ENCODE measurements at places on chromosomes 16 and 17.

GRCh38 chr16:66262253-66263167, 104.0 kb upstream of the CDH5 start:
- DNase-seq = no peak

DNA sequence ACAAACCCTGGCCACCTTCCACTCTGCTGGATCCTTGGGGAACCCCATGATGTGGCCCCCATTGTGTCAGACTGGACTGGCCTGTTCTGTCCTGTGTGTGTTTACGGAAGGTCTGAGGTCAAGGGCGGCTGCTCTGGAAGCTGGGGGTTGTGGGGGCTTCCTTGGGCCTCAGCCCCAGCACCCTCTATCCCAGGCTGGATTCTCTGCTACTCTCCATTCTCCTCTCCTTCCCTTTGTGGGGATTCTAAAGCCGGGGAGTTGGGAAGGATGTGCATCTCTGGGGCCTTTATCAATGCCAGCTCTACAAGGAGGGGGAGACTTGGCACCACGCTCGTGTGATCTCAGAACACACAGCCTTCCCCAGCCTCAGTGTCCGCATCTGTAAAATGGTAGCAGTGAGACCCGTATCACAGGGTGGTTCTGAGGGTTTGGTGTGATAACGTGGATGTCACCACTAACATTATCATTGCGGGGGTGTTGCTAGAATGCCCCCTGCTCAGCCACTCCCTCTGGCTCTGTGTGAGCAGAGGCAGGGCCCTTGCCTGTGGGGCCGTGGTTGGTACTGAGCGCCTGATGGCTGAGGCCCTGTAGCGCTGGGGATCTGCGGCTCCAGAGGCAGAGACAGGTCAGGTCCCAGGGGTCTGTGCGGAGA, 18.1 kb downstream of the ADGRG1 start:
- DNase-seq = peak; percentile 50

- no peak for DNase-seq
Measured at GRCh38 chr16:31129568-31130335, 5.8 kb downstream of the PRSS8 start.

DNA sequence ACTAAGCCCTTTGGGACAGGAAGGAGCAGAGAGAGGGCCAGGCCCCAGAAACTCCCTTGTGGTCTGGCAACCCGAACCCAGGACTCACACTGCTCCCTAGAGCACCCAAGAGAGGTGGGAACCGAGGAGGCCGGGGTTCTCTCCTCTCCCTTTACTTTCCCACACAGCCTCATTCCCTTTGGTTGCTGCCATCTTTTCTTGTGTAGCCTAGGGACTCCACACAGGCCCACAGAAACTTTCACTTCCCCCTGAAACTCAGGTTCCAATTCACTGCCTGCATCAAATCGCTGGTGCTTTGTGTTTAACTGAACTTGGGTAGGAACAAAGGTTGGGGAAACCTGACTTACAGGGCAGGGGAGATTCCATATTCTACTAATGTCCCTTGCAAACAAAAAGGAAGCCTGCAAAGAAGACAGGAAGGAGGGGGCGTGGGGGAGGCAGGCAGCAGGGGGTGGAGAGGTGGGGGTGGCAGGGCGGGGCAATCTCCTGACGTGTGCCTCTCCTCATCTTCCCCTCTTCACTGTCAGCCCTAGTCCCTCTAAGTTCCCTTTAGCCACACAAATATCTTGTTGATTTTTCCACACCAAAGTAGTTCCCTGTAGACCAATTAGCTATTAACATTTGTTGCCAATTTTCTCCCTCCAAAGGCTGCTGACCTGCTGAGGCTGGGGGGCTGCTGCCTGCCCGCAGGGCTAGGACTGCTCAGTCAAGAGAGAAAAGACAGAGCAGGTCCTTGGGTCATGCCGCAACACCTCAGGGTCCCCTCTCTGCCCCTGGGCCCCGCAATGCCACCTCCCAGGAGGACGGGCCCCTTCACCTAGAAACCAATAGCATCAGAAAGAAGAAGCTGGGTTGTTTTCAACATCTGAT, 8.0 kb downstream of the ST3GAL2 start:
- peak; percentile 75 for DNase-seq

- no peak for DNase-seq
Measured at GRCh38 chr17:77864234-77865111, 94.0 kb upstream of the TNRC6C start.

- DNase-seq = no peak
Measured at GRCh38 chr17:32349503-32349853, 479 bp upstream of the ZNF207 start.

DNA sequence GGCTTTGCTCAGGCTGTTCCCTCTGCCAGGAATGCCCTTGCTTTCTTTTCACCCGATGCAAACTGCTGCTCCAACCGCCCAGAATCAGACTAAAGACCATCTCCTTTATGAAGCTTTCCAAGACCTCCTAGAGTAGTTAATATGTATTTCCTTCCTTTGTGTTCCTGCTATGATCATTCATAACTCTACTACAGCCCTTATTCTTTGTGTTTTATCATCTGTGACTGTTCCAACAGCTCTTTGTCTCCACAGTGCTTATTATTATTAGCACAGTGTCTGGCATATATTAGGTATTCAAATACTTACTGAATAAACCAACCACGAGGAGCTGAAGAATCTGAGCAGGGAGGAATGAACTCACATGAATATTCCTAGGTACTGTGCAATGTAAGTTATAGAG, 7.6 kb downstream of the PSME3IP1 start:
- DNase-seq = no peak

DNA sequence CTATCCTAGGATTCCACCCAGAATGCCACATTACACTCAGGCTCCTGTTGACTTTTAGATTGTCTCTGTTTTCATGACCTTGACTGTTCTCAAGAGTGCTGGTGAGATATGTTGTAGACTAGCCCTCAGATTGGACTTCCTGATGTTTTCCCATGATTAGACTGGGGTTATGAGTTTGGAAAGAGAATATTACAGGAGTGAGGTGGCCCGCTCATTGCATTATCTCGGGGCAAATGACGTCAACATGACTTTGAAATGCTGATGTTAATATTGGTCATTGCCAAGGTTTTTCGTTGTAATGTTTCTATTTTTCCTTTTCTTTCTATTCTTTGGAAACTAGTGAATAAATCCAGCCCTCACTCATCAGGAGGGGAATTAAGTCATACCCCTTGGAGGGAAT, 355.7 kb upstream of the MON1B start:
- no peak for DNase-seq
